ENCODE measurements at places on chromosomes 12 and 14.

DNA sequence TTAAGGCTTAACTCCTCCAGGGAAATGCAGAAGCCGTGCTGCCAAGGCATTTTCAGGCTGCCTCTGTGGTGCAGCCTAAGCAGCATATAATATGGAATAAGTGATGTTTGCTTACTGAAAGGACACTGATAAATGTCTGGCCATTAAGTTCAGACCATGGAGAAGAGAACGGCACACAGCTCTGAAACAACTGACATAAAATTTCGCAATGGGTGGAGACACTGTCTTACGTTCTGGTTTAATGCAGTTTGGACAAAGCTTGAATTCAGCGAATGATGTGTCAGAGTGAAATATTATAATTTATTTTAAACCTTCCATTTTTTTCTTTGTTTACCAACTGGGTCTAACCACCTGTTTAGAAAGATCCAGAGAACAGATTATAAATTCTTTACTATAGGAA, 27.2 kb upstream of the NRXN3 start:
- DNase-seq = no peak

GRCh38 chr12:76307083-76307482, 41.1 kb downstream of the BBS10 start:
- DNase-seq = no peak

DNA sequence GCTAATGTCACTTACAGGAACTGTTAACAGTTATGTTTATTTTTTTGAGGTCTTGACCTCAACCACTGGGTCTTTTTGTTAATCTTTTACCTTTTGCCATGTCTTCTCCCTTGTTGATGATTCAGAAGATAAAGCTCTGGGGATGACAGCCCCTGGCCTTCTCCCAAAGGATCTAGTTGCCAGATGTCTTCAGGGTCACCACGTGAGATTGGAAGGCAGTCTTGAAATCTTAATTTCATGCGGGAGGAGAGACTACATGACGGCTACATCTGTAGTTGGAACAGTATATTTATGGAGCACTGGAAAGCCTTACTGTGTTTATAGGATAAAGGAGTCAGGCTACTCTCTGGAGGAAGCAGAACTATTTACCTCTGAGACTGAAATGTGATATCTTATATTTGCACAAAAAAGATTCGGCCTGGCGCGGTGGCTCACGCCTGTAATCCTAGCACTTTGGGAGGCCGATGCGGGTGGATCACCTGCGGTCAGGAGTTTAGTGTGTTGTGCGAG, 5.6 kb downstream of the MLEC start:
- no peak for DNase-seq

- no peak for DNase-seq
Measured at GRCh38 chr14:64990296-64990695, 3.6 kb downstream of the FNTB start.
